ENCODE measurements at places on chromosomes 7 and 10. TPM values are rescaled to one million over a fixed set of nuclear protein-coding genes. Genes with fewer than 3 reads are reported as not detected.

DNA sequence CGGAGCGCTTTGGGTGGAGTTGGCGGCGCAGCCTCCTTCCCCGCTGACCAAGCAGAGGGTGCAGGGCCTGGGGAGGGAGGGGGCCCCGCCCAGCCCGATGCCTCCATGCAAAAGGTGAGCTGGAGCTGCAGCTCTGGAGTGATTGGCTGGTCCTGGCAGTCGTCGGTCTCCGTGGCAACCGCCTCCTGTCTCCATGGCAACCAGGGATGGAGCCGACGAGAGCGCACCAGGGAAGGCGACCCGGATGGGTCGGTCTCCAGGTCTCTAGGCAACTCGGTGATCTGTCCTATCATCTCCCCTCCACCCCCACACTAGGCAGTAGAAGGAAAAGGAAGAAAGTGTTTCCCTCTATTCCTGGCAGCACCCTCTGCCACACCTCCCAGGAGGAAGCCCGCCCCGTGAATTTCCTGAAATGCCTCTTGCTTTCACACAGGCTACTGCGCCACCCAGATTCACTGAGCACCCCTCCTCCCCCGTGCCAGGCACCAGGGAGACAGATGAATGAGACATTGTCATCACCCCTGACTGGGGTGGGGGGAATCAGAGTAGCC is 647 bp upstream of the NACAD start:
- no peak for DNase-seq
- peak overlapping the region; percentile 76 for H3K4me3 ChIP-seq
- H3K27me3 ChIP-seq, result no peaks in the 10 kb centered on the region
- H3K36me3 ChIP-seq, result peaks cover 11% of the 10 kb centered on the region
- H3K27ac ChIP-seq, result peak overlapping the region; percentile 88
- peaks cover 24% of the 10 kb centered on the region for H3K4me1 ChIP-seq

GRCh38 chr7:84847790-84848189 is 339.1 kb downstream of the SEMA3D start:
- no peaks in the 10 kb centered on the region for H3K4me1 ChIP-seq
- no peaks in the 10 kb centered on the region for H3K36me3 ChIP-seq
- no peak overlapping the region for H3K27ac ChIP-seq
- H3K4me3 ChIP-seq, result no peak overlapping the region
- DNase-seq, result no peak

Gene CYP2C19
- total RNA-seq, result not detected

- no peak overlapping the region for H3K27ac ChIP-seq
- no peaks in the 10 kb centered on the region for H3K36me3 ChIP-seq
- H3K4me1 ChIP-seq, result no peaks in the 10 kb centered on the region
- no peak for DNase-seq
- no peaks in the 10 kb centered on the region for H3K27me3 ChIP-seq
- no peak overlapping the region for H3K4me3 ChIP-seq
Measured at GRCh38 chr7:122528879-122529481, 169.9 kb downstream of the RNF133 start.

Gene CYP26C1
- total RNA-seq, result under 0.01 TPM

- H3K27ac ChIP-seq, result no peak overlapping the region
- DNase-seq, result no peak
- H3K27me3 ChIP-seq, result no peaks in the 10 kb centered on the region
Measured at GRCh38 chr7:106573125-106573663, 87.8 kb downstream of the CCDC71L start.

GRCh38 chr10:69878951-69879350 is 77.2 kb downstream of the COL13A1 start:
- H3K27ac ChIP-seq, result no peak overlapping the region
- H3K27me3 ChIP-seq, result no peaks in the 10 kb centered on the region

DNA sequence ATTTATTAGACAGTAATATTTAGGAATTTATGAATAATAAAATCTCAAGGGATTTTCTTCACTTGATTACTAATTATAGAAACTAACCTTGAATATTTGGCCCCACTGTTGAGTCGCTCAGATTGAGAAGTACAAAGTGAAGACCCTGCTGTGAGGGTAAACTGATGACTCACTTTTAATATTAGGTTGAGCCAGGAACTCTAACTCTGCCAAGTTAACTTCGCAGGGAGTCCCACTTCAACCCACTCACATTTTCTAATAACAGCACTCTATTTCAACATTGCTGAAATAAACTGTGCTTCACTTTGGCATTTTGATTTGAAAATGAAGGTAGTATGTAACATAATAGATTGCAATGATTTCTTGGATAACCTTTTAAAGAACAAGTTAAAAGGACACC is 200.7 kb downstream of the POLR1F start:
- DNase-seq, result no peak

Gene FAM149B1
- total RNA-seq, result 14.9 TPM

DNA sequence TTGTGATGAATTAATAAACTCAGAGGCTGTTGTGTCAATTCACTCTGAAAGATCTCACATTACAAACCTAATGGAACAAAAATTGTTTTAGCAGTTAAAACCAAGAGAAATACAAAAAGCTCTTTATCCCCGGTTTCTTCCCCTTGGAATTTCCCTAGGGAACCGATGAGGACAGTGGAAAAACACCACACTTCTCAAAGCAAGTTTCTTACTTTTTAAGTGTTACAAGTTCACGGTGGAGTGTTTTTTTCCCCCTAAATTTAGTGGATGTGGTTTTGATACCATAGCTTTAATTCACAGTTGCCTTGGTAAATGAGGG is 10.3 kb downstream of the BAMBI start:
- no peak overlapping the region for H3K4me3 ChIP-seq
- no peaks in the 10 kb centered on the region for H3K4me1 ChIP-seq
- no peak for DNase-seq
- H3K27ac ChIP-seq, result no peak overlapping the region
- H3K27me3 ChIP-seq, result no peaks in the 10 kb centered on the region

Gene DAGLB
- total RNA-seq, result 14.6 TPM

DNA sequence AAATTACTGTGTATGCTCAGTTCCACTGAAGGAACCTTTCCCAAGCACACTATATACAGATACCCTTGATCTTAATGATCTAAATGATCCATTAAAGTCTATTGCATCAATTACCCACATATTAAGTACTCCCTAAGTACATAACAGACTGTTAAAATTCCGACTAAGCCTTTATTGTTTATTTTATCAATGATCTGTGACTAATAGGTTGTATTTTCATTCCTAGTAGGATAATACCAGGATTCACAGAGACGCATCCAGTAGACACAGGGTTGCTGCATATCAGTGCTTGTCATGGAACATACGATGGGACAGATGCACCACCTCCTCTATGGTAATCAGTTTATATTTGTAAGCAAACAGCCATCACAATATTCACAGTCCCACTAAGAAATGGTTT is 159.6 kb upstream of the SLC26A5 start:
- no peaks in the 10 kb centered on the region for H3K27me3 ChIP-seq
- DNase-seq, result no peak
- H3K4me1 ChIP-seq, result no peaks in the 10 kb centered on the region
- H3K36me3 ChIP-seq, result no peaks in the 10 kb centered on the region

DNA sequence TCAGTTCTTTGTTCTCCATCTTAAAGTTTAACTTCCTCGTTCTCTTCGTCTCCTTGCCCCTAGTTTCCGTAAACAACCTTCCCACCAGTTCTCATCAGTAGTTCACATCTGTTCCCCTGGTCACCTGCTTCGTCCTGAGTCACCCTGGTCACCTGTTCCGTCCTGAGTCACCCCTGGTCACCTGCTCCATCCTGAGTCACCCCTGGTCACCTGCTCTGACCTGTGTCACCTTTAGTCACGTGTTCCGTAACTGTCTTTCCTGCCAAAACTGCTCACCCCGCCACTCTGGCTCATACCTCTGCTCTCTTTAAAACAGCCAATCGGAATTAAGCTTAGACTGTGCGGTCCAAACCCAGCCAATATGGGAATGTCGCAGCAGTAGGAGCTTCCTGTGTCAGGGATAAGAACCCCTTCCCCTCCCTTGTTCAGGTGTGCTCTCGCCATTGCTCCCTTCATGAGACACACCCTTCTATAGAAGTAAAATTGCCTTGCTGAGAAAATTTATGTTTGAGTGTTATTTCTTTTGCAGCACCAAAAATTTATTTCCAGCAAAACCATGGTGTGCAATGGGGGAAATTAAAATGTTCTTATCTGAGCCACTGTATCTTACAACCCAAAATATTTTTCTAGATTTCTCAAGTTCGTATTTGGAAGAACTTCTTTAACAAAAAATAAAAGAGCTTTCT is 112.2 kb downstream of the VIM start:
- no peaks in the 10 kb centered on the region for H3K27me3 ChIP-seq
- H3K4me1 ChIP-seq, result no peaks in the 10 kb centered on the region
- no peak overlapping the region for H3K4me3 ChIP-seq
- no peaks in the 10 kb centered on the region for H3K36me3 ChIP-seq
- no peak overlapping the region for H3K27ac ChIP-seq

Gene ANXA8L1
- not detected for total RNA-seq

GRCh38 chr10:71555087-71555723 is 158.5 kb downstream of the CDH23 start:
- H3K27me3 ChIP-seq, result no peaks in the 10 kb centered on the region
- no peak for DNase-seq
- H3K36me3 ChIP-seq, result no peaks in the 10 kb centered on the region
- no peak overlapping the region for H3K4me3 ChIP-seq
- H3K27ac ChIP-seq, result no peak overlapping the region

GRCh38 chr7:80082213-80082612 is 52.4 kb upstream of the GNAI1 start:
- no peaks in the 10 kb centered on the region for H3K36me3 ChIP-seq
- no peak overlapping the region for H3K27ac ChIP-seq
- no peaks in the 10 kb centered on the region for H3K27me3 ChIP-seq
- H3K4me1 ChIP-seq, result peaks cover 3% of the 10 kb centered on the region
- no peak overlapping the region for H3K4me3 ChIP-seq

Gene NRBF2
- 11.4 TPM for total RNA-seq

GRCh38 chr10:32187686-32188085 is 131.5 kb upstream of the KIF5B start:
- H3K27me3 ChIP-seq, result no peaks in the 10 kb centered on the region
- no peak overlapping the region for H3K4me3 ChIP-seq
- H3K27ac ChIP-seq, result no peak overlapping the region
- DNase-seq, result no peak
- H3K4me1 ChIP-seq, result peaks cover 7% of the 10 kb centered on the region

- H3K4me3 ChIP-seq, result no peak overlapping the region
- H3K27me3 ChIP-seq, result peaks cover 59% of the 10 kb centered on the region
- H3K4me1 ChIP-seq, result no peaks in the 10 kb centered on the region
Measured at GRCh38 chr10:131451407-131452015, 140.0 kb upstream of the TCERG1L start.

- H3K27ac ChIP-seq, result no peak overlapping the region
- no peak overlapping the region for H3K4me3 ChIP-seq
- DNase-seq, result no peak
- H3K27me3 ChIP-seq, result no peaks in the 10 kb centered on the region
- H3K4me1 ChIP-seq, result no peaks in the 10 kb centered on the region
Measured at GRCh38 chr7:43954524-43955228, 28.4 kb downstream of the UBE2D4 start.

Gene HSPA12A
- total RNA-seq, result 19.9 TPM

DNA sequence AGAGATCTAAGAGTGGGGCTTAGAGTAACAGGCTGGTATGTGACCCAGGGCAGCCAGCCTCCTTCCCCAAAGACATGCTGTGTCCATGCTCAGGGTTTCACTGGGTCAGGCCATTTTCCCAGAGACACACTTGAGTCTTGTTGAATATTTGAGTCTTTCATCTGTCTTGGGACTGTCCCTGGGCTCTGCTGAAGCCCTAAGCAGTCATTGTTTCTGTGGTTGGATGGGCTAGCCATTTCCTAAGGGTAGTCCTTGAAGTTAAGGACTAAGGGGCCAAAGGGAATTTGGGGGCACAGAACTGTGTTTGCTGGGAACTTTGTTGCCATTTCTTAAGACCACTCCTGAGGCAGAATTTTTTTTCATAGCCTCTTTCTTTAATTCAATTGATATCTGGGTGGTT is 98.4 kb upstream of the SAMD8 start:
- H3K27me3 ChIP-seq, result no peaks in the 10 kb centered on the region
- DNase-seq, result no peak
- no peak overlapping the region for H3K4me3 ChIP-seq
- no peak overlapping the region for H3K27ac ChIP-seq
- H3K4me1 ChIP-seq, result peaks cover 52% of the 10 kb centered on the region

Gene CAV1
- 571 TPM for total RNA-seq

GRCh38 chr10:125048094-125048864 is 106.4 kb downstream of the ZRANB1 start:
- peak; percentile 93 for DNase-seq
- H3K36me3 ChIP-seq, result no peaks in the 10 kb centered on the region
- H3K4me3 ChIP-seq, result peak overlapping the region; percentile 9
- no peaks in the 10 kb centered on the region for H3K27me3 ChIP-seq
- H3K27ac ChIP-seq, result peak overlapping the region; percentile 63
- peaks cover 67% of the 10 kb centered on the region for H3K4me1 ChIP-seq

Gene TRPV5
- not detected for total RNA-seq

Gene MKRN1
- total RNA-seq, result 66.4 TPM

DNA sequence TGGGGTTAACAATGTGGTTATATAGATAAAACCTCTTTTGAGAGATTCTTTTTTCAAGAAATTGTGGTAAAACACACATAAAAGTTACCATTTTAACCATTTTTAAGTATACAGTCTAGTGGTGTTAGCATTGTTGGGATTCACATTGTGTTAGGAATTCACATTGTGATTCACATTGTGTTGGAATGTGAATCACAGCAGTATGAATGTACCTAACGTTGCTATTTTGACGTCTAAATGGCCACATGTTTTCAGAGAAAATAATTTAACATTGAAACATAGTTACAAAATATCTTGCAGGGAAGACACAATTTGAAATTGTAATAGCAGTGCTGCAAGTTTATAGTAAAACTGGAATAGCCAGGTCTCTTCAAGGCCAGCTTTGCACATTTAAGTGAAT is 129.0 kb downstream of the BICC1 start:
- H3K4me1 ChIP-seq, result peaks cover 68% of the 10 kb centered on the region
- no peak for DNase-seq
- no peaks in the 10 kb centered on the region for H3K27me3 ChIP-seq
- no peaks in the 10 kb centered on the region for H3K36me3 ChIP-seq
- no peak overlapping the region for H3K4me3 ChIP-seq
- peak overlapping the region; percentile 67 for H3K27ac ChIP-seq

GRCh38 chr10:71598621-71599055 is 120.9 kb downstream of the C10orf105 start:
- DNase-seq, result peak; percentile 95
- no peaks in the 10 kb centered on the region for H3K36me3 ChIP-seq
- H3K4me3 ChIP-seq, result no peak overlapping the region
- no peaks in the 10 kb centered on the region for H3K27me3 ChIP-seq
- peak overlapping the region; percentile 72 for H3K27ac ChIP-seq

DNA sequence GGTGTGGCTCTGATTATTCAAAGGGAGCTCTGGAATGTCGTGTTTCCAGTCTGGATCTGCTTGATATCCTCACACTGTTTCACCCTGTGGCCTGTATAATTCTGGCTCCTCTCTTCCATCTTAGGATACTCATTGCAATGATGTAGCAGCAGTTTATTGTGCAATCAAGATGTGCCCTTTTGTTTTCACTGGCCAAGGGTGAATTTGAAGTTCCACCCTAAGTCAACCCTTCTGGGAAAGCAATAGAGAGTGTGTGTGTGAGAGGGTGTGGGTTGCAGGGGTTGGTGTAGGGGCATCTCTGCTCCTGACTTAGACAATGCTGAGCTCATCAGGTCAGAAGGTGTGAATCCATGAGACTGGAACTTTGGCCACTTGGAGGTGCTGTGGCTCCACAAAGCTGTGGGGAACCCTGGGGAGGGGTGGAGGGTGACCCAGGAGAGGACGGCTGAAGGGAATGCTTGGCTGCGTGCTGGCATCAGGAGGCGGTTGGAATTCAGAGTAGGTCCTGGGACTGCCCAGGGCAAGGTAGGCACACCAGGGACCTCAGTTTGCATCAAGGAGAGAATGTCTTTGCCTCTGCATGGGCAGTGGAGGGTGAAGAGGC is 118.0 kb upstream of the PRSS58 start:
- H3K27me3 ChIP-seq, result no peaks in the 10 kb centered on the region
- no peak overlapping the region for H3K4me3 ChIP-seq
- no peaks in the 10 kb centered on the region for H3K4me1 ChIP-seq
- DNase-seq, result no peak
- no peaks in the 10 kb centered on the region for H3K36me3 ChIP-seq

Gene SCRN1
- total RNA-seq, result 81.0 TPM

Gene C7orf33
- not detected for total RNA-seq

Gene CLEC2L
- total RNA-seq, result not detected
